Stimulated activated naive CD8-positive, alpha-beta T cell treated with anti-CD3 and anti-CD28 coated beads, Interleukin-15, Interleukin-2, amounts not matched to agents 100 U/mL and 50 U/mL, for 24 hours (primary cell): ENCODE measurements at places on chromosomes 5 and 9.

- no peak for DNase-seq
These were observed 48.3 kb upstream of the EGFL7 start for GRCh38 chr9:136614372-136614922.

DNA sequence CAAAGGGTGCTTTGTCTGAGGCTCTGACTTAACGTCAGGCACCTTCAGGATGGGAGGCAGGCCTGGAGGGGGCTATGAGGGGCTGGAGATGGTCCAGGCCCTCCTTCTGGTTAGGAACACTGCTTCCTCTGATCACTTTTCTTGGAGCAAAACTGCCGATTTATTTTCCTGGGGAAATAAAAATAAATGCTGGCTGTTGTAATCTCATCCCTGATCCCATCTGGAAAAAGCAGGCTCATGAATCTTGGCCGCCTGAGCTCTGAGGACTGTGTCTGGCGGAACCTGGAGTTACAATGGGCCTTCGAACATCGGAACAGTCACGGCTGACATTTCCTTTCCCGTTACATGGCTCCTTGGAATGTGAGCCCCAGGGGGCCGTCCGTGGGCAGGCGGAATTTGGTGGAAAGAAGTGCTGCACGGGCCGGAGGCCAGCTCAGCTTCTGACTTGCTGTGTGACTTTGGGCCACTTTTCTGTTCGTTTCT, 157.8 kb downstream of the RGS3 start:
- DNase-seq: no peak

DNA sequence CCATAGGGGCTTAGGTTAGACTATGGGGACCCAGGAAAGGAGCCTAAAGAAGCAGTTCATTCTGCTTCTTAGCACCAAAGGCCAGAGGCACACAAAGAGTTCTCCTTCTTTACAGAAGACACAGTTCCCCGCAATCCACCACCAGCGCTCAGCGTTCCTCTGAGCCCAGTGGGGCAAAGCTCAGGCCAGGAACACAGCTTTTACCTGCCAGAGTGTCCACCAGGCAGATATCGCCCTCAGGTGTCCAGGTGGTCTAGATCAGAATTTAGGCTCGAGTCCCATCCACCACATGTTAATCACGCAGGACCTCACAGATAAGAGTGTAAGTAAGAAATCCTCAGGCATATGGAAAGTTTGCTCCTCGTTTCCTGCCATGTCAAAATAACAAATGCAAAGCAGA, 53.0 kb downstream of the UBE2QL1 start:
- no peak for DNase-seq

- DNase-seq: no peak
These were observed 884.9 kb upstream of the WWC1 start for GRCh38 chr5:167406513-167406912.
